ENCODE measurements at places on chromosomes 5 and 9.

- no peak for DNase-seq
These were observed 453.5 kb downstream of the RAB3C start for GRCh38 chr5:59036274-59036961.

- DNase-seq: no peak
These were observed 63.4 kb upstream of the PAPPA start for GRCh38 chr9:116090030-116090770.

DNA sequence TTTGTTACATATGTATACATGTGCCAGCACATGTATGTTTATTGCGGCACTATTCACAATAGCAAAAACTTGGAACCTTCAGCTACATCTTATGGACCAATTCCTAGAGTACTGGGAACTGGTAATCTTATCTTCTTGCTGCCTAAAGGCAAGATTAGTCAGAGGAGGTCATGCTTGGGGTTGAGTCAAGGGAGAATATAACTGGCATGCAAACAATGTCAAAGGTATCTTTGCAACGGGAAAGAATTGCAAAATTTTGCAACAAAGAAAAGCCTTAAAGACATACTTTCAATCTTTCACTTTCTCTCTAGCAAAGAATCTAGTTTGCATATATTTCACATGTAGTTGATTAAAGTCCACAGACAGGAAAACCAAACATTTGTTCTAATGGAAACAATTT is 145.2 kb downstream of the EDIL3 start:
- no peak for DNase-seq

DNA sequence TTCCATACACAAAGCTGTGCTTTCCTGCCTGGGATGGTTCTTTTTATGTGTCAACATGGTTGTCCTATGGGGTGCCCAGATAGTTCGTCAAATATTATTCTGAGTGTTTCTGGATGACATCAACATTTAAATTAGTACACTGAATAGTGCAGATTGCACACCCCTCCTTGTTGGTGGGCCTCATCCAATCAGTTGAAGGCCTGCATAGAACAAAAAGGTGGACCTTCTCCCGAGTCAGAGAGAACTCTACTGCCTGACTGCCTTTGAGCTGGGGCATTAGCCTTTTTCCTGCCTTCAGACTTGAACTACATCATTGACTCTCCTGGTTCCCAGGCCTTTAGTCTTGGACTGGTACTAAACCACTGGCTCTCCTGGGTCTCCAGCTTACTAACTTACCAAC is 80.4 kb downstream of the SHB start:
- DNase-seq: no peak

- DNase-seq: no peak
These were observed 50.4 kb upstream of the PRR16 start for GRCh38 chr5:120413686-120414085.

DNA sequence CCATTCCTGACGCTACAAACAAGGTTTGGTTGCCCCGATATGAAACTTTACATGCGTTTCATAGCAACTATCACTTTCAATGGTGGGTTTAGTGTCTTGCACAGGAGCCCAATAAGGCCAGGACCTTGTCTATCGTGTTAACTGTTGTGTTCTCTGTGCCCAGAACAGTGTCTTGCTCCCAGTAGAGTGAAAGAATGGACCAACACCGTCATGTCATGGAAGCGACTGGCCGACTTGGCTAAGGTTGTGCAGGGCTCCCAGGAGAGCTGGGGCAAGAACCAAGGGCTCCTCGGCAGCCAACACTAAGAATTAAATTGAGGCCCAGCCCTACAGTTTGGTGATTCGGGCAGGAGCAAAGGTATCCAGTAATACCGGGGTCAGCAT is 498 bp upstream of the ARHGEF37 start:
- DNase-seq: no peak

GRCh38 chr9:104914466-104914865 is 13.5 kb downstream of the ABCA1 start:
- DNase-seq: no peak

GRCh38 chr9:100359057-100359456 is 6.3 kb upstream of the TEX10 start:
- DNase-seq: no peak

DNA sequence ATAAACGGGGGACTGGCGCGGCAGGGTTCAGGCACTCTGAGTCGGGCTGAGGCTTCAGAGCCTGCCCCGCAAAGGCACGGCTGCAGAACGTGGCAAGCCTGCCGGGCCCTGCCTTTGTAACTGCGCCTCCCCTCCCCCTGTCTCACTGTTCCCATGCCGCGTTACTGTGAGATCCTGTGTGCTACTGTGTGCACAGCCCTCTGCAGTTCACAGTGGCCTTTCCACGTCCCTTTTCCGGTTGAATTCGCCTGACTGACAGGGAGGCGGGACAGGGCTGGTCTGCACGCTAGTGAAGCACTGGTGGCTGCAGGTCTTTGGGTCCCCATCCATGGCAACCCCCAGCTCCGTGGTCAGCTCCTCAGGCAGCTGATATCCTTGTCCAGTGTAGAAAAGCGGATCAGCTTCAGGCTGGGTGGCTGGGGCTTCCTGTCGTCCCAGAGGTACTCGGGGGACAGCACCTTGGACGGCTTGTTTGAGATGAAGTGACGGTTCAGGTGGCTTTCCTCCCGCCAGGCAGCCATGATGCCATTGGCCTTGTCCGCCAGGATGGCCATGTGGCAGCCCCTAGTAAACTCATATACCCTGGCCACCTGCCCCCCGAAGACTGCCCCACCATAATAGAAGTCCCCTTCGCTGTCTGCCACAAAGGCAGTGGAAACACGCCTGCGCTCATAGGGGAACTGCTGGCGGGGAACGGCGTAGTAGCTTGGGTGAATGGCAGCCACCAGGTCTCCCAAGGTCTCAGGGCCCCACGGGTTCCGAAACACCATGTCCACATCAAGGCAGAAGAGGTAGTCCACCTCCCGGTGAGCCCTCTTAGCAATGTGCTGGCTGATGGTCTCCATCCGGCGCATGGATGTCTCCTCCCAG is 10.3 kb downstream of the GBGT1 start:
- DNase-seq: no peak

DNA sequence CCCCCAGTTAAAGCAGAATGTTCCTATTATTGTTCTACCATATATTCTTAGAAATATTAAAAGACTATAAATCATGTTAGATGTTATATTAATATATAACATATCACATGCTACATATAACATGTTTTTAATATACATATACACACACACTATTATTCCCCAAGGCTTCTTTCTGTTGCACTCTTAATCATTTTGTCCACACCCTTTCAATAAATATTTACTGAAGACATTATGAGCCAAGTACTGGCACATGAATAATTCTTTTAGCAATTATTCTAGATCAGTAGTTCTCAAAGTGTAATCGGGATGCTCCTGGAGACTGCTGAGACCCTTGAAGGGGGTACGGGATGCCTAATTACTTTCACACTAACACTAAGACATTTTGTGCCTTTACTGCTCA is 143.9 kb downstream of the GNAQ start:
- DNase-seq: no peak

DNA sequence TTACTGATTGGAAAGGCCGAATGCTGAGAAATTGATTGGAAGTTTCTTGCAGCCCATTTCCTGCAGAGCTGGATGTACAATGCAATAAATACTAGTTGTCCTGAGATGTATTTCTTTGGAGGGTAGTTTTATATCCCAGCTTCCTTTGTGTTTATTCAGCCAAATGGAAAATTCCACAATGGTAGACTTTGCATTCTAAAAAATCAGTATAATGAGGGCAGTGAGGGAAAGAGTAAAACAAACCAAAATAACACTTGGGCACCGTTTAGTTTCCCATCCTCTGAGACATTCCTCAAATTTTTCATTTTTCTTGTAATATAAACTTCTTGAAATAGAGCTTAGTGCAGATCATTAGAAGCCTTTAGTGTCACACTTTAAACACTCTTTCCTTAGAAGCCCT is 379.4 kb downstream of the EBF1 start:
- DNase-seq: no peak

DNA sequence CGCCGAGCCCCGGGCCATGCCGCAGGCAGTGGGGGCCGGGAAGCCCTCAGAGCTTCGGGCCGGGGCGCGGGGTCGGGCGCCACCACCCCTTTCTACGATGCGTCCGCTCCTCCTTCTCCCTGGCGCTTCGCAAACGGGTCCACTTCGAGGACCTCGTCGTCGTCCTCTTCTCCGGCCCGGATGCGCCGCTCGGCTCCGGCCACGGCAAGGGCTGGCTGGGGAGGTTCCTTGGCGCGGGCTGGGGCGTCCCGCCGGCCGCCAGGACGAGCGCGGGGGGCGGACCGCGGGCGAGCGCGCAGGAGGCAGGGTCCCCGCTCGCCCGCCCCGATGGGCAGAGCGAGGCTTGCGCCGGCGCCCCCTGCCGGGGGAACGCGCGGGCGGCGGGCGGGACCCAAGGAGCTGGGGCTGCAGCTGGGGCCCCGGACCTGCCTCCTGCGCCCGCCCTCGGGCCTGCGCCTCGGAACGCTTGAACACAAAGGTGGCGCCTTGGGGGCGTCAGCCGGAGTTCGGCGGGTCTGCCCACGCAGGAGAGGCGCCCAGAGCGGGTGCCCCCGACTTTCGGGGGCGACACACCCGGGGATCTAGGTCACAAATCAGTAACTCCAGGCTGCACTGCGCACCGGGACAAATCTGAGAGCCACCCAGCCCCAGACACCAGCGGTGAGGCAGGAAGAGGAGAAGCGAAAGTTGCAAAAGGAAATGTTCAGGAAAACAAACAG is at the start of gene ROR2:
Gene ROR2, minus strand, starts transcription at position 283 of the 719 bp plus-strand sequence.
- peak; percentile 16 for DNase-seq

- DNase-seq: no peak
These were observed 3.3 kb upstream of the FBN2 start for GRCh38 chr5:128541385-128541784.

DNA sequence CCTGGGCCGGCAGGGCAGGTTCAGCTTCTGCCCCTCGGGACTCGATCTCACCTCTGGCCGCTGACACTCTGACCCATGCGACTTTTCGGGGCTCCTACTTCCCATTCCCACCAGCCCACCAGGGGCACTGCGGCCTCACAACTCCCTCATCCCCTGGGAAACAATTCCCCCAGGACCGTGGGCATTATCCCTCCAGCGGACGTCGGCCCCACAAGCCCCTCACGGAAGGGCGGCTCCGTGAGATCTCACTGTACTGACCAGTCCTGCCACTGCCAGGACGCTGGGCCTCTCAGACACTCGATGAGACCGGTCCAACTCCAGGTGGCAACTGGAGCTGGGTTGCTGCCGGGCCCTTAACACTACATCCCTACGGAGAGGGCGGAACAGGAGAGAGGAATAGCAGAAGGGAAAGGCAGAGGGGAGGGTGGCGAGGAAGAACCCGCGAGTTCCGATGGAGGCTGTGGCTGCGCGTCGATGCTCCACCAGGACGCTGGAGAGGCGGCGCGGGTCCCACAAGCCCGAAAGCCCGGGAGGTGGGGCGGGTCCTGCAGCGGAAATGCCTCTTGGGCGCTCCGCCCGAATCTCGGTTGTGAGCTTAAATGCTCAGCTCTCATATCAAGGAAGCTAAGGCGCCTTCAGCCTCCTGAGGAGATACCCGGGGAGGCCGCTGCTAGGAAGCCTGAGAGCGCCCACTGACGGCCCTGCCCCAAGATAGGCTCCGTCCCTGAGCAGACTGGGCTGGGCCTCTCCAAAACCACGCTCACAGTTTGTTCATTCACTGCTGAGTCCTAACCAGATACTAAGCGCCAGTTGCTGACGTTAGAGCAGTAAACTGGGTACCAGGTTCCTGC is 36.3 kb downstream of the VCP start:
- no peak for DNase-seq

DNA sequence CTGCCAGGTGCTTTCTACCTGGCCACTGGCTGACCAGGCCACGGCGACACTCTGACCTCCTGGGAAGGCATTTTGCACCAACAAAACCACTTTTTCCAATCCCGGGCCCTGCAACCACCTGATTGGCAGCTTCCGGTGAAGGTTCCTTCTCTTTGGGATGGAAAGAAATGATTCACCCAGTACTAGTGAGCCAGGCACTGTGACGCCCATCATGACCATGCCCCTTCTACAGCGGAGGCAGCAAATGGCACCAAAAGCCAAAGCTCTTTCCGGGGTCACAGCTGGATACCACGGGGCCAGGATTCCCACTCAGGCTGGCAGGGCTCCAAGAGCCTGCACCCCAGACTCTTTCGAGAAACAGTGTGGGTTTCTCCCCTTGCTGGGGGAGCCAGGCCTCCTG is 4.7 kb downstream of the NOTCH1 start:
- DNase-seq: no peak

GRCh38 chr9:126207256-126207655 is 119.4 kb upstream of the MVB12B start:
- DNase-seq: no peak
